ENCODE measurements at places on chromosomes 12 and 14.

DNA sequence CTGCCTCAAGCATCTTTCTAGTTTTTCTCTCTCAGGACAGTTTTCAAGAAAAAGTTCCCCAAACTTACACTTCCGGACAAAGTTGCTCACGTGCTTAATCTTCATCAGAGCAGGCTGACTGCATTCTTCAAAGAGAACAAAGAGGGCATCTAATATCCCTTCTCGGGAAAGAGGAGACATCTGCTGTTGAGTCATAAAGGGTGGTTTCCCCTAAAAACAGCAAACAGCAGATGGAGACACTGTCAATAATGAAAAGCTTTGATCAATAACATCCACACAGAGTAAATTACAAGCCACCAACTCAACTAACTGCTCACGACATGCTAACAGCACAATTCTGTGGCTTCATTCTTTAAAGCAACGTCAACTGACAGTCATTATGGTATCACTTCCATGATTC lies 8.1 kb downstream of the CIT start:
- DNase-seq: peak; percentile 53

GRCh38 chr14:38211255-38211735 lies 3.6 kb downstream of the SSTR1 start:
- peak; percentile 18 for DNase-seq

- DNase-seq: no peak
These were observed 18.4 kb upstream of the KRT86 start for GRCh38 chr12:52255926-52256583.

DNA sequence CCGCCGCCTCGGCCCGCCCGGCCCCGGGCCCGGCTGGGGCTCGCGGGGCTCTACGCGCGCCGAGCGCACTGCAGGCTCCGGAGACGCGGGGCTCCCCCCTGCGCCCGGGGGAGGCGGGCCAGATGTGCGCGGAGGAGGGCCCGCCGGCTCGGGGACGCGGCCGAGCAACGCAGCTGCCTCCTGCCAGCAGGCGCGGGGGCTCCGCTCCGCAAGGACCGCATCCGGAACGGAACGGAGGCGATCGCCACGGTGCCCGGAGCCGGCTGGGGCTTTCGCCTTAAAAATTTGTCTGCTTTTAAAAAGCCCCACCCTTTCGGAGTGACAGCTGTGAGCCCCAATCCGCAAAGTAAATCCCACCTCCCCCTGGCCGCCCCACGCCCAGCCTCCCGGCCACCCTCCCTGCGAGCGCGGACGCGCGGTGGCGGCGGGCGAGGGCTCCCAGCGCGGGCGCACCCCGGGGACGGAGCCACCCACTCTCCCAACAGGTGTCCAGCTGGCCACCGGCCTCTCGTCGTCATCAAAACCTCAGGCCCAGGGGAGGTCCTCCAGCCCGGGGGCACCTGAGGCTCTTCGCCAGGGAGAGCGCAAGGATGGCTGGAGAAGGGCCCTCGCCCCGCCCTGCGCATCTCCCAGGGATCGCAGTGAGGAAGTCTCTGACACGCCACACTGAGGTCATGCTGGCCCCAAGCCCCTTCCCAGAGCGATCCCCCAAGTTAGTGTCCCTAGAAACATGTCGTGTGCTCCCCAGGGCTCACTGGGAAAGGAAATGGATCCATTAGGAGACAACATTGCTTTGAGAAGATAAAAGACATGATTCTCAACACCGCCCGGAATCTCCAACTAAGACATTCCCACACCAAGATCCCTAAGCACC lies at the start of gene TMEM132D:
TSS of gene TMEM132D (minus strand) at position 70 of the 874 bp plus-strand sequence.
- DNase-seq: peak; percentile 18

- DNase-seq: no peak
These were observed 69.1 kb downstream of the CCDC92 start for GRCh38 chr12:123903301-123904065.

DNA sequence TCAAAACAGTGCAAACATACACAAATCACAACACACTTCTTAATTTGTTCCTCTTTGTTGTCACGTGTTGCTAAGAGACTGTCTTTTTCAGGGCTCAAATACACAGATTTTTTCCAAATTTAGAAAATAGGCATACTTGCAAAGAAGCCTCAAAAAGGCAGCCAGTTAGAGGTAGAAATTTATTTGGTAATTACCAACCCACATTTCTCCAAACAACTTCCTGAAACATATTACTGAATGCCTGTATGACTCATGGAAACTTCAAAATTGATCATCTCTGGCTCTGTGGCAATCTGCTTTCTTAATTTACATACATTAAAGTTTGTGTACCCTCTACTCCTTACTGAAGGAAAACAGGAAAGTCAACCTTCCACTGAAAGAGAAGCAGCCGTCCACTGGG lies 36.4 kb downstream of the PPM1H start:
- DNase-seq: peak; percentile 33

- no peak for DNase-seq
These were observed 310.8 kb downstream of the FUT8 start for GRCh38 chr14:65723348-65723747.

GRCh38 chr12:101305794-101306193 lies 25.9 kb downstream of the UTP20 start:
- DNase-seq: no peak

GRCh38 chr14:22597265-22597664 lies 835 bp upstream of the ABHD4 start:
- no peak for DNase-seq

DNA sequence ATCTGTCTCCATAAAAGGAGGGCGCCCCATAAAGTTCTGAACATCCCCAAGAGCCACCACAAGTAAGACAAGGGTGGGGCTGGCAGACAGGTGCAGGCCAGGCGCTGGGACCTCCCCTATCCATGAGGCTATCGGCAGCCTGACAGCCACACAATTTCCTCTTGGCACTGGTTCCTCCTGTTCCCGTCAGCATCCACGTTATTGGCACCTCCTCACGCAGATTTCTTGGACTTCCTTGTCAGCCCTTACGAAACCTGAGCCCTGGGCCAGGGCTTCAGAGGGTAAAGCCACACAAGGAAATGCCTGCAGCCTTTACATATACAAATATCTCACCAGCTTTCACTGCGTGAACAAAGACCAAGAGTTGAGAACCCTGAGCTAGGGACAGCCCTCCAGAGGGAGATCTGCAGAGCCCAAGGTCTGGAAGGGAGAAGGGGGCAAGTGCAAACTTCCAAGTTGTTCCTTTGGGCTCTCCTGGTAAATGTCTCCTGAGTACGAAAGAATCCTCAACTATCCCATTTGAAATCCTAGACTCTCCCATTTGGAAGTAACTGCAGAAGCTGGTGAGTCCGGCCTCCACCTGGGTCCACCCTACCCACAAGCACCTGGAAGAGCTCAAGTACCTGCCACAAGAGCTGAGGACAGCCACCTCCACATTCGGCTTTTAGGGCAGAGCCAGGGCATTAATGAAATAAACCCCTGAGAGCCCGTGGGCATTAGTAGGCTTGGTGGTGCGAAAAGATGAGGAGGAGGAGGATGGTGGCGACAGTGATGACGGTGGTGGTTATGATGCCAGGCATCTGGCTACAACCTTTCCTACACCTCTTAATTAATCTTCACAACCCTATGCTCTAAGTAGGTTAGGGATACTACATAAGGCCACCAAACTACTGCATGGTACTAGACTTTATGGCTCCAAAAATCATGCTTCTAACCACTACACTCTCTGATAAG lies 5.5 kb upstream of the TC2N start:
- peak; percentile 43 for DNase-seq

DNA sequence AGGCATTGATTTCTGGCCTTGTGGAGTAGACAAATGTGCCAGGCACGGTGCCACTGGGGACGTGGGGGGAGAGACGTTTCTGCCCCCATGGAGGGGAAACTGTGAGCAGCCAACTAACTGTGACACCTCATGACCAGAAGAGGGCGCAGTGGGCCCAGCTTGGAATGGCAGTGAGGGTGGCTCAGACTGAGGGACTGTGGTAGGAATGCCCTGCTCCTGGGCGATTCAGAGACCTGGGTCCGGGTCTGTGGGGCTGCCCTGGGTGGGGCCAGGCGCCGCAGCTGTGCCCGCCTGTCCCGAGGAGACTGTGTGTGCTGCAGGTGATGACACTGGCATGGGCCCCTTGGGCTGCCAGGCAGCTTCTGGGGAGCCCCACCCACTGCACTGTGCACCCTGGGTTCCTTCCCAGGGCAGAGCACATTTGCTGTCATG lies 60.6 kb downstream of the SLC25A47 start:
- DNase-seq: peak; percentile 57

GRCh38 chr12:32501835-32502333 lies 102.5 kb downstream of the FGD4 start:
- DNase-seq: peak; percentile 9

- no peak for DNase-seq
These were observed 208.2 kb downstream of the SSPN start for GRCh38 chr12:26403601-26404000.

DNA sequence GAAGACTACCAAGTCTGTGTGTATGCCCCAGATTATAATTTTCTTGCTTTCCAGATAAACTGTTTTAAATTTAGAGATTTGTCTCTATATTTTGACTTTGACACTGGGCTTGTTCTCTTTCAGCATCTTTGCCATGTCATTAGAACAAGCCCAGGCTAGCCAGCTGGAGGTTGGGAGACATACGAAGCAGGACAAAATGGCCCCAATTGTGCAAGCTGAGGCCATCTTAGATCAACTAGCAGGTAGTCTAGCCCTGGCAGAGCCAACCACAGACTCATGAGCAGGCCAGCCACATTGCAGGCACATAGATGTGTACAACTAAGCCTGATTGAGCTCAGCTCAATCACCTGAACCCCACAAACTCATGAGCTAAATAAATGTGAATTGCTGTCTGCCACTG lies 321.4 kb downstream of the ATP23 start:
- no peak for DNase-seq

DNA sequence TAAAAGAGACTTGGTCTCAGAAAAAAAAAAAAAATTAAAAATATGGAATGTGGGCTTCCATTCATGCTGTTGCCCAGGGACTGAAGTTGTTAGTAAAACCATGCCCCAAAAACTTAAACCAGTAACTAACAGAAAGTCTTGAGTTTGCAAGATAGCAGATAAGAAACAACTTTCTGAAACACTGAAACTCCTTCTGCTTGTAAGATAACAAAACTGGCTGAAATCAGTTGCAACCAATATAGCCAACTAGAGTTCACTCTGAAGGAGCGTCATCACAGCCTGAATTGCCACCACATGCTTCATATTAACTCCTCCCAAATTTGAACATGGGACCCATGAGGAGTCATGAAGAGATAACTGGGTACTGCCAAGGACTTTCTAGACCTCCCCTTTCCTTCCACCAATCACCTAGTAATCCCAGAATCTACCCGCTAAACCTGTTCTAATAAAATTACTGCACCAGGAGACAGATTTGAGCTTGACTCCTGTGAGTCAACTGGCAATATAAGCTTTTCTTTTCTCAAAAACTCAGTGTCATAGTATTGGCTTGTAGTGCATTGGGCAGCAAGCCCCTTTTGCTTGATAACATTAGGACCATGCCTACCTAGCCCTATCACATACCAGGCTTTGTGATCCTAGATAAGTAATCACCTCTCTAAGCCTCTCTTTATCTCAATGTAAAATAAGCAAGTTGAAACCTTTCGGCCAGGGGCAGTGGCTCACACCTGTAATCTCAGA lies 53.6 kb downstream of the R3HDM2 start:
- DNase-seq: no peak

GRCh38 chr12:5099591-5099990 lies 55.9 kb downstream of the KCNA5 start:
- DNase-seq: no peak

DNA sequence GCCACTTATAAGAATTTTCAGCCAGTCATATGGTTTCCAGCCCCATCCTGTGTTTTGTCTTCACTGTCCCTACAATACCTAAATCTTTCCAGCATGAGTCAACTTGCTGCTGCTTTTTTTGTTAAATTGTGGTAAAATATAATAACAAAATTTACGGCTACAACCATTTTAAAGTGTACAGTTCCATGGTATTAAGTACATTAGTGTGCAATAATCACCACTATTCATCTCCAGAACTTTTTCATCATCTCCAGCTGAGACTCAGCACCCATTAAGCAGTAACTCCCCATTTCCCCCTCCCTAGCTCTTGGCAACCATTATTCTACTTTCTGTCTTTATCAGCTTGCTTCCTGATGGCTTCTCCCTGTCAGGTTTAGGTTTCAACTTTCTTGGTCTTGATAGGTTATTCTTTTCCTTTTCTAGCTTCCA lies 39.1 kb downstream of the FRS2 start:
- DNase-seq: peak; percentile 82

All from fibroblast of skin of right quadriceps (primary cell).